ENCODE measurements at places on chromosomes 1 and 21.
A peak's percentile ranks its signal among the peaks of the same experiment; 100 is the strongest.

- no peak for DNase-seq
Measured at GRCh38 chr1:229758101-229759036, 132.3 kb downstream of the URB2 start.

DNA sequence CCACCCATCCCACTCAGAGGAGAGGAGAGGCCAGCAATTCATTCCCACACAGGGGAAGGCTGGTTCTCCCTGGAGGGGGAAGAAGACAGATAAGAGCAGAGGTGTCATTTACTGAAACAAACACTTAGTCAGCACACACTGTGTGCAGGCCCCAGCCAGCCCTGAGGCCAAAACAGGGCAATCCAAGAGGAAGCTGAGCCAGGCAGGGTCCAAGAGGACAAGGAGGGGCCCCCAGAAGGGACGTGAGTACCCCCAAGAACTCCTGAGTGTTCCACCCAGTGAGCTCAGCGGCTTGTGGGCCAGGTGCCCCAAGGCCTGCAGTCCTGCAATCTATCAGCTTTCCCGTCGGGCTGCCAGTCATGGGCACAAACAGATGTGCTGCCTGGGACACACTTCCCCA lies 15.8 kb downstream of the ADGRB2 start:
- DNase-seq, result no peak

GRCh38 chr1:101253976-101254674 lies 17.3 kb downstream of the S1PR1 start:
- DNase-seq, result no peak

- no peak for DNase-seq
Measured at GRCh38 chr1:85135392-85135798, 65.4 kb downstream of the SYDE2 start.

DNA sequence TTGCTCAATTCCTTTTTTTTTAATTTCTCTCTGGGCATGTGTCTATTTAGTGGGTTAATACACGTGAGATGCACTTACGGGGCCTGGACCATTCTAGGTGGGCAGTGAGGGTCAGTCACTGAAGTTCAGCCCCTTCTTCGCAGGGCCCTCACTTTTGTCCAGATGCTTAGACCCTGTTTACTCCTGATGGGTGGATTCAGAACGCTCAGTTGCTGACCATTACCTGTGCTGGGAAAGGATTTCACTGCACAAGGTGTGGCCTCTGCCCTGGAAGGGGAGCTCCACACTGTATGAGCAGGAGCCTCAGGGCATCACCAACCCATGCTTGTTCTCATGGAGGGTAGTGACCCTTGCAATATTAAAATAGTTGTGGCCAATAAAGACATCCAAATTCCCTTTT lies 4.5 kb downstream of the PRAMEF12 start:
- no peak for DNase-seq

DNA sequence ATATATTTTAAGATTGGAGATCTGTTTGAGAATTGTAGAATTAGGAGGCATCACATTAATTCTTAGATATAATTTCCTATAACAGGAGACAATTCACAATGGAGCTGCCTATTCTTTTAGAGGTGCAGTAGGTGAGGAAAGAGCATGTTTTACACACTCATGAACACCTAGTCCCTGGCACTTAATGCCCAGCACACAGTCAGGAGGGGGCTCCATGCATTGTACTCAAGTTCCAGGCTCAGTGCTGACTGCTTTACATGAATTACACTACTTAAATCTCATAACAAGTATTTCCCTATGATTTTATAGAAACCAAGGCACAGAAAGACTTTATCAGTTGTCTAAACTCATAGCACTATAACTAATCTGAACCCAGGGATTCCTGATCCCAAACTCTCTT lies 360 bp upstream of the GBP3 start:
- DNase-seq, result no peak

DNA sequence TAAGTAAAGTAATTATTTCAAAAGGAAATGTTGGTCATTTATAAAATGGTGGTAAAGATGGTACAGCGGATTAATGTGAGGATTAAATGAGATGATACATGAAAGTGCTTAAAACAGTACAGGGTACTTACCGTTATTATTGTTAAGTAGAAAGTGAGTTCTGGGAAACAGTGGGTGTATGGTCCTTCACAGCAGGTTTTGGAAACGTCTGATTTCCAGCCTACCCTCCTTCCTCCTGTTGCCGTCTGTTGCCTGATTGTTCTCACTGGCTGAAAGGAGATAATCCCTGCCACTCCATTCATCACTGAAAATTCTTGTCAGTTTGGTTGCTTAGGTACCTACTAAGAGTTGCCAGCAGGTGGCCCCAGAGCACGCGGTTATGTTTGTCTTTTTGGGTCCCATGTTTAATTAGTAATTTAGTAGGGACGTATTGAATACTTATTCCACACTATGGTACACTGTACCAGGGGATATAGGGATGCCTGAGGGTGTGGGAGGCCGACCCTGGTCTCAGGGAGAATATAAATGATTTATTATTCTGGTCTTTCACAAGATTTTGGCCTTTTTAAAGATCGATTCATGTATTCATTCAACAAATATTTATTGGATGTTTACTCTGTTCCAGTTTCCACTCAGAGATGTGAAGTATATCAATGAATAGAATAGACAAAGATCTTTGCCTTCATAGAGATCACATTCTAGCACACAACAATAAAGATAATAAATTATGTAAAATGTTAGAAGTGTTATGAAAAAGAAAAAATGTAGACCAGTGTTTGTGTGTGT lies 30.8 kb upstream of the RPTN start:
- DNase-seq, result peak; percentile 44

DNA sequence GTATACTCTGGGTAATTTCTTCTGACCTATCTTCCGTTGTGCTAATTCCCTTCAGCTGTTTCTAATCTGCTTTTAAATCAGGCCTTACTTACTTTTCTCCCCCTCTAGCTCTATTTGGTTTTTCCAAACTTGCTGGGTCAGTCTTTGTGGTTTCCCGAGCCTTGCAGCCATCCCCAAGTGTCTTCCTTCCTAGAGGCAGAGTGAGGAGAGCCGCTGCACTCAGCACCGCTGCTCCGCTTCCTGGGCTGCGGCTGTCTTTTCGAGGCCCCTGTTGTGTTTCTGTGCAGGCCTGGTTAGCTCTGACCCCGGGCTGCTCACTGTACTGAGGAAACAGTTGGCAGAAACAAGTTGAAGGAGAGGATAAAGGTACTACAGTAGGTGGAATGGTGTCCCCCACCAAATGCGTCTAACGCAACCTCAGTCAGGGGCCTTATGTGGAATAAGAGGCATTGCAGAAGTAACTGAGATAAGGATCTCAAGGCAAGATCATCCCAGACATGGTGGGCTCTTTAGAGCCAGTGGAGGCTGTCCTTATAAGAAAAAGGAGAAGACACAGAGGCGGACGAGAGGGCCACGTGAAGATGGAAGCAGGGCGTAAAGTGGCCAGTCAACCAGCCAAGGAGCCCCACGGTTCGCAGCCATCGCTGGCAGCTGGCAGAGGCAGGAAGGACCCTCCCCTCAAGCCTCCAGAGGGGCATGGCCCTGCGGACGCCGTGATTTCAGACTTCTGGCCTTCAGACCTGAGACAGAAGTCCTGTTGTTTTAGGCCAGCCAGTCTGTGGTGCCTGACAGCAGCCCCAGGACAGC lies 10.5 kb downstream of the WNT9A start:
- no peak for DNase-seq

GRCh38 chr1:33893147-33893830 lies 29.4 kb downstream of the HMGB4 start:
- no peak for DNase-seq

DNA sequence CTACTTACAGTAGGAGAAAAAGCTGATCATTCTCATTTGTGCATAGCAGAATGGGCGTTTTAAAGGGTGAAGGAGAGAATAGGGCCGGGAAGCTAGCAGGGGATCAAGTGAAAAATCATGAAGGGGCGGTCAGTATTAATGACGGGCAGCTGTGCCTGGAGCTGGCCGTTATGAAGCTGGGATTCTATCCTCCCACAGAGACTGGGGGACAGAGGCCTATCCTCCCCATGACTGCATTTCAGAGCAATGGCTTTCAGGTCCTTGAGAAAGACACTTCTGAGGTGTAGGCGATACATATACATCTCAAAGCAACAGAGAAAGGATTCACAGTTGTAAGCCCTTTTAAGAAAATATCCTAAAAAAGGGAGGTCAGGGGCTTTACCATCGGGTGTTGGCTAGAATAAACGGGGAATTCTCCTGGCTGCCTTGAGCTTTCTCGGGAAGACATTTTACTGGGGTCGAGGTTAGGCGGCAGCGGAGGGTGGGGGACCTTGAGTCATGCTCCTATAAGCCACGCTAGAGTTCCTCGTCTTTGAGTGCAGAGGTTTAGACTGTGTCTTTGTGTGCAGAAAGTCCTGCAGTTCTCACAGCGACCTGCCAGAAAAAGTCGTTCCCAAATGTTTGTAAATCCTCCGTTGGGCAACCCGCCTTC lies 559 bp upstream of the MTARC2 start:
- DNase-seq, result no peak

DNA sequence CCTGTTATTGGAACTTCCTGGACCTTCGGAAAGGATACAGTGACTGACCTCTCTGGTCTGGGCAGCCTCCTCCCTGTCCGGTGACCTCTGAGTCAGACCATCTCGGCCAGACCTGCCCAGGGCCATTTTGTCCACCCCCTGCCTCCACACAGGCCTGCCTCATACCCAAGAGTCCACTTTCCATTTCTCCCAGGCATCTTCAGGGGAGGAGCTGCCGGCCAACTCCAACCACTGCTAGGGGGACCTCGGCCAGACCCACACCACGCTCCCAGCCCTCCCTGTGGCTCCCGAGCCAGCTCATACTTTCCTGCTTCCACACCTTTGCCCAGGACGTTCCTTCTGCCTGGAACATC lies 29.5 kb upstream of the RUNX3 start:
- no peak for DNase-seq

DNA sequence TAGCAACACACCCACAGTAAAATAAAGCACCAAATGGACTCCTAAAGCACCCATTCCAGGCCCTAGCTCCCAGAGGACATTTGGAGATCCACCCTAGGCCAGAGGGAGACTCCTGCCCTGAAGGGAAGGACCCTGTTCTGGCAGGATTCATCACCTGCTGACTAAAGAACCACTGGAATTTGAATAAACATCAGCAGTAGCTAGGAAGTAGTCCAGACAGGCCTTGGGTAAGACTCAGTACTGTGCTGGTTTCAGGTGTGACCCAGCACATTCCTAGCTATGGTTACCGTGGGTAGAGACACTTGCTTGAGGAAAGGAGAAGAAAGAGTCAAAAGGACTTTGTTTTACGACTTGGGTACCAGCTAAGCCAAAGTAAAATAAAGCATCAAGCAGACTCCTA lies 92.7 kb upstream of the LRRC7 start:
- DNase-seq, result no peak

GRCh38 chr1:205677167-205677566 lies 3.1 kb downstream of the SLC45A3 start:
- DNase-seq, result no peak

GRCh38 chr1:25020173-25020845 lies 90.2 kb upstream of the RUNX3 start:
- no peak for DNase-seq

DNA sequence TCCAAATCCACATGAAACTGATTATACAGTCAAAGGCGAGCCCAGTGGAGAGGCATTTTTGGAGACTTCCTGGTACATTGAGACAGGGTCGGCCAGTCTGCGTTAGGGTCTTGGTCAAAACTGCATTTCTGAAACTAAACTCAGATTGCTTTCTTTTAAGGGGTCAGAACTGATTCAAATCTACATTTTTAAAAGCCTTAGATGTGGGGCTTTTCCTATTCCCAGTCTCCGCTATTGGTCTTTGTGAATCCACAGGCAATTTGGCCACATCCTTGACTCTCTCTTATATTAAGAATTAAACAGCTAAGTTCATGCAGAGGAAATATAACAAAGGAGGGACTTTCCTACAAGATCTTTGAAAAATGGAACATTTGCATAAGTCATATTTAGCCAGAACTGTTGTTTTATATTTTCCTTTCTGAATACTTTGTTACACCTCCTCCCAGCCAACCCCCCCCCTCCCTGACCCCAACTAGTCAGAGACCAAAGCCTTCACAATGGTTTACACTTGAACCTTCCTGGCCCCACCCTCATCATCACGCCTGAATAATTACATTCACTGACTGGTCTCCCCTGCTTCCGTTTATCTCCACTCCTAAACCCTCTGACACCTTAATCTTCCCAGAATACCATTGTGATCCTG lies 30.9 kb downstream of the SELL start:
- no peak for DNase-seq

DNA sequence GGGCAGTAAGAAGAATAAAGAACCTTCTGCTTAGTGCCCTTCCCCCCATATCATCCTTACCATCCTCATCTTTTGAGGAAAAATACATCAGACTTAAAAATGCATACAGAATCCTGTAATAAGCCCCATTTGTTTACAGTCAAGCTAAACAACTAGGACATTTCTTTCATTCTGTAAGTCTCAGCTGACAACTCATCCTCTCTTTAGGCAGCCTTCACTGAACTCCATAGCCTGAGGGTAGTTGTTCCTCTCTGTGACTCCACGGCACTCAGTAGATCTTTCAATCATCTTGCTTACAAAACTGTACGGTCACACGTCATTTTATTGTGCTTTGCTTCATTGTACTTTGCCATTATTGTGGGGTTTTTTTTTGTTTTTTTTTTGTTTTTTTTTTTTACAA lies 82.5 kb downstream of the NRIP1 start:
- no peak for DNase-seq

DNA sequence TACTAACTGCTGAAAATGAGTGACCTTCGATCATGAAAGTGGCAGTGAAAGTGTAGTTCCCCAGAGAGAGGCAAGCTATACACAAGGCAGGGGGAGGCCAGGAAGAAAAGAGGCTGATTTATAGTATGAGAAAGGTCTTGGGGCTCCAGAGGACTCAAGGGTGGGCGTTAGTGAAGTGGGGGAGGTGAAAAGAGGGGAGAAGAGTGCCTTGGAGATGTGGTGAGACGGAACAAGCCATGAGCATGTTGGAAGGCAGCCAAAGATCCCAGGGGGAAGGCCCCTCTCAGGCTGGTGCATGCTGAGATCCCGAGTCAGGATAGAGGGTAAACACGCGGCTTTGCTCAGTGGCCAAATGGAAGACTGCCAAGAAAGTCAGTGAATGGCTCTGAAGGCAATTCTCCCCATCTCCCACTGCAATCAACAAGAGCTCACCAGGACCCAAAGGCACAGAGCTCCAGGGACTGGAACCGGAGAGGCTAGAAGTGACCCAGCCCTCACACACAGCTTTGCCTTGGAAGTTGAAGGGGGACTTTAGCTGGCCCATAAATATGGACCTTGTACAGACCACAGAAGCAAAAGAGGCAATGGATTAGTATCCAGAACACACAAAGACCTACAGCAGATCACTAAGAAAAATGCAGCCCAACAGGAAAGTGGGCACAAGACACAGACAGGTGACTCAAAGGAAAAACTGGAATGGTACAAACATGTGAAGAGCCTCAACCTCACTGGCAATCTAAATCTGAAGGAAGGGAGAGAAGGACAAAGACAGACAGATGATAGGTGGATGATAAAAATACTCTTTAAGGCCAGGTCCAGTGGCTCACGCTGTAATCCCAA lies 49.6 kb downstream of the HSF2BP start:
- no peak for DNase-seq
